ENCODE measurements at places on chromosomes 12 and 14.

- DNase-seq: peak; percentile 70
Measured at GRCh38 chr14:24058260-24058950, 6.6 kb downstream of the CARMIL3 start.

DNA sequence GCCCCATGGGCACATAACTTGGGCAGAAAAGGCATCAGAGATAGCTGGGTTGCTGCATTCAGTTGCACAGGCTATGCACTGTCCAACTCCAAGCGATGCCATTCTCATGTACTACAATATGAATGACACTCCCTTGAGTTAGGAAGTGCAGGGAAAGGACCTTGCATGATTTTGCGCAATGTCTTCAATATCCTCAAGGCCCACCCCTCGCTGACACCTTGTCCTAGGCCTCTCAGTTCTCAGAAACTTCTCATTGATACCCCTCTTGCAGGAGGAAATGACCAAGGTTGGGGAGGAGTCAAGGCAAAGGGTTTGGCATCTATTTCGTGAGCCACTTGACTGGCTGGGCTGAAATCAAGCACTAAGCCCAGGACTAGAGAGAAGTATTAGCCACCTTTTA, 70.4 kb downstream of the ARL6IP4 start:
- no peak for DNase-seq

GRCh38 chr14:34310724-34311123, 151.3 kb downstream of the SPTSSA start:
- no peak for DNase-seq

DNA sequence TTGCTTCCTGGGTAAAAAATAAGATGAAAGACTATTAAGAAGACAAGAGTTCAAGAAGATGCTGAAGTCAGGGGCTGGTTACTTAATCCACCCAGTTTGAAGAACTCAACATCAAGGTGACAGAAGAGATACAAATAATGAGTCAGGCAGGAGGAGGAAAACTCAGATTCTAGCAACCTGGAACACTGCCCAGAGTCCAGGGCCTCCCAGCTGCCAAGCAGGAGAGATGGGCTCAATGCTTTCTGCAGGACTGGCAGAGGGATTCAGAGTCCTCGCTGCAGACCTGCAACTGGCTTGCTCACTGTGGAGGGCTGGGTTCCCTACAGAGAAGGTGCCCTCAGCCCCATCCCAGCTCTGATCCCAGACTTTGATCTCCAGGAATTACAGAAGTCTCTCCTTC, 28.6 kb upstream of the CEBPE start:
- no peak for DNase-seq

DNA sequence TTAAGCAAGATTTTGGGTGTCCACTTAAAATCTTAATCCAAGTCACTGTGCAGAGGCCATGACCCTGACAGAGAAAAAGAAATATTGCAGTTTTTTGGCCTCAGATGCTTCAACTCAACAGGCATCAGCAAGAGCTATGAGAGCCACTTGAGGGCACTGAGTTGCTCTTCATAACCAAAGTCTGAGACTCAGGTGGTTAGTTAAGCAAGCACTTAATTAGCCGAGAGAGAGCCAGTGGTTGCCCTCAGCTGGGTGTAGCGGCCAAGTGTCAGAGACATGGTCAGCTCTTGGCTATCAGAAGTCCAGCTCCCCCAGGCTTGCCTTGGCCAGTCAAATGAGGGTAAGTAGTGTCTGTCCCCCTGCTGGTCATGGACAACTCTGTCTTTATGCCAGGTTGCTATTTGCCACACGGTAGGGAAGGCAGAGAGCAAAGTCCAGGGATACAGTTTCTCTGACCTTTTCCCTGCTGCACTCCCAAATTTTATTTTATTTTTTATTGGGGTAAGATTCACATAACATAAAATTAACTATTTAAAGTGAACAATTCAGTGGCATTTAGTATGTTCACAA, 9.0 kb upstream of the KRT71 start:
- no peak for DNase-seq

- no peak for DNase-seq
Measured at GRCh38 chr14:51044961-51045360, 49.9 kb downstream of the TRIM9 start.

Measured in NCI-H524 (cell line).